Dorsolateral prefrontal cortex (tissue), 122 donors: ENCODE measurements at places on chromosomes 7 and 10. TPM values are rescaled to one million over a fixed set of nuclear protein-coding genes. Genes with fewer than 3 reads are reported as not detected.

MYL10 gene
- total RNA-seq: not detected

NPFFR1 gene
- total RNA-seq: 2.4 TPM

CACUL1 gene
- 53.4 TPM for total RNA-seq

EPHB4 gene
- 5.8 TPM for total RNA-seq

STRIP2 gene
- 7.7 TPM for total RNA-seq

TRIL gene
- total RNA-seq: 53.5 TPM

PON3 gene
- total RNA-seq: 2.0 TPM

NACAD gene
- total RNA-seq: 83.2 TPM

EN2 gene
- total RNA-seq: not detected

SLC39A12 gene
- 34.2 TPM for total RNA-seq

RBP4 gene
- 16.2 TPM for total RNA-seq

HMX2 gene
- not detected for total RNA-seq

ANKRD2 gene
- 2.9 TPM for total RNA-seq

ATXN7L1 gene
- 31.9 TPM for total RNA-seq

DRGX gene
- 2.6 TPM for total RNA-seq

HMX3 gene
- total RNA-seq: not detected

MAGI2 gene
- total RNA-seq: 237 TPM

RSPH10B2 gene
- total RNA-seq: 1.8 TPM

KIAA1217 gene
- total RNA-seq: 50.6 TPM

AEBP1 gene
- 89.4 TPM for total RNA-seq

OPN1SW gene
- not detected for total RNA-seq

MCM7 gene
- 46.6 TPM for total RNA-seq

CCDC172 gene
- total RNA-seq: not detected

GIMAP1 gene
- total RNA-seq: 1.0 TPM

PMS2 gene
- 35.2 TPM for total RNA-seq

AMZ1 gene
- total RNA-seq: 13.5 TPM

COL26A1 gene
- total RNA-seq: 19.2 TPM

GPR15LG gene
- total RNA-seq: not detected

TMEM176B gene
- total RNA-seq: 24.5 TPM

TUBGCP2 gene
- 51.1 TPM for total RNA-seq

PLXDC2 gene
- 47.8 TPM for total RNA-seq

GHRHR gene
- 3.0 TPM for total RNA-seq

PKD2L1 gene
- total RNA-seq: 7.6 TPM

PTPN12 gene
- 60.7 TPM for total RNA-seq

PAPOLB gene
- 0.25 TPM for total RNA-seq
